Effector CD8-positive, alpha-beta T cell (primary cell): ENCODE measurements at places on chromosomes 12 and 14.
A peak's percentile ranks its signal among the peaks of the same experiment; 100 is the strongest.

DNA sequence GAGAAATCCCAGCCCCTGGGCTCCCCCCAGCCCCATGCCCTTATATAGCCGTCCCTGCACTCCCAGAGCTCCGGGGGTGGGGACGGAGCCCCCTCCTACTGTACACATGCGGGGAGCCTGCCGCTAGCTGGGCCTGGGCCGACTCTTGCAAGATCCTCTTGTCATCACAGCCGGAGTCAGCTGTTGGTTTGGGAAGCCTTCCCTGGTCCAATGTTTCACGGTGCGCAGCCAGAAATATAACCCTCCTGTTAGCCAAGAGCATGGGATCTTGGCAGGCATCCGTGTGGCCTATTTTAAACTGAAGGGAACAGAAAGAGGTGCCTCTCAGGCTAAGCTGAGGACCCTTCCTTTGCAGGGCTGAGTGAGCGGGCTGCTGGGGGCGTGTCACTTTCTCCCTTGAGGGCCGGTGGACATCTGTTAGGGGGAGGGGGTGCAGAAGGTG, 175.3 kb downstream of the TSPAN9 start:
- no peak for DNase-seq

GRCh38 chr14:101227611-101228594, 324.4 kb upstream of the RTL1 start:
- no peak for DNase-seq

GRCh38 chr14:68147303-68147702, 327.7 kb downstream of the RAD51B start:
- DNase-seq = no peak

DNA sequence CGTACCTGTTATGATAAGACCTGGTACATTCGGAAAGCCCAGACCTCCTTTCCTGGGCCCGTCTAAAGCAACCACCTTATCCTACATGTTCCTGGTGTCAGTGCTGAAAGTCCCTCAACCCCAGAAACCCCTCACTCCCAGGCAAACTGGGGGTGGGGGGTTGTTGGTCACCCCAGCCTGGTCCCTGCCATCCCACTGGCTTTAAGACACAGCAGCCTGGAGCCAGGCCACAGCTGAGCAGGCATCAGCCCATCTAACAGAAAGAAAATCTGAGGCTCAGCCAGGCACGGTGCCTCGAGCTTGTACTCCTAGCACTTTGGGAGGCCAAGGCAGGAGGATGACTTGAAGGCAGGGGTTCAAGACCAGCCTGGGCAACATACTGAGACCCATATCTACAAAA, 4.5 kb downstream of the SELPLG start:
- no peak for DNase-seq

DNA sequence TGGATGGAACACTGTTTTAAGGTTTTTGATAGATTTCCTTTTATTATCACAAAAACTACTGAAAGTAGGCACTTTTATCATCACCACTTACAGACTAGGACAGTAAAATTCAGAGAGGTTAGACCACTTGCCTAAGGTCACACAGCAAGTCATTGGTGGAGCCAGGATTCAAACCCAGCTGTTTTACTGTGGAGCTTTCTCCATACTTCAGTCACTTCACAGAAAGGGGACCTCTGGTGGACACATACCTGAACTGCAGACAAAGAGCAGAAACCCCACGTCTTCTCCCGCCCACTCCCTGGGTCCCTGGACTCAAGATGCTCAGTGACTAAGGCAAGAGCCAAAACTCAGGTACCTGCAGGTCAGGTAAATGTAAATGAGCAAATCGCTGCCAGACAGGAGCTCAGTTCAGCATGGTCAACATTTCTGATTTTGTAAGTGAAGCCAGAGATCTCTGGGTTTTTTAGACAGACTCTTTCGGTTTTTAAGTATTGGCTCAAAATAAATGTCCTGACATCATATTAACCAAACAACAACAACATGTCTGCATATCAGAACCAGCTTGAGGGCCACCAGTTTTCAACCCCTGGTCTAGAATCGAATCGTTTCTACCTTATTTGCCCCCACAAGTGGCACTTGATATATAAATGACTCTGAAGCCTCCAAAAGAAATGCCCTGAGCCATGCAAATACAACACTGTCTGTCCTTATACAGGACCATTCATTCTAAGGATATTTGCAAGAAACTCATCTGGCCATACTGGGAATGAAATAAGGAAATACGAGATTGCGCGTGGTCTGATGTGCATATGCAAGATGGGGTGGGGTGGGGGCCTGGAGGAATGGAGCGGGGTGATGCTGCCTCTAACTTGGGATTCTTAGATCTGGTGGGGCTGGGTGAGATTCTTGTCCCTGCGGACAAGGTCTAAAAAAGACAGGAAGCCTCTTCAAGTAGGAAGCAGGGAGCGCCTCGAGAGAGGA, 110.9 kb downstream of the KSR2 start:
- peak; percentile 9 for DNase-seq

GRCh38 chr12:68317047-68317667, 15.0 kb downstream of the MDM1 start:
- DNase-seq = peak; percentile 11

DNA sequence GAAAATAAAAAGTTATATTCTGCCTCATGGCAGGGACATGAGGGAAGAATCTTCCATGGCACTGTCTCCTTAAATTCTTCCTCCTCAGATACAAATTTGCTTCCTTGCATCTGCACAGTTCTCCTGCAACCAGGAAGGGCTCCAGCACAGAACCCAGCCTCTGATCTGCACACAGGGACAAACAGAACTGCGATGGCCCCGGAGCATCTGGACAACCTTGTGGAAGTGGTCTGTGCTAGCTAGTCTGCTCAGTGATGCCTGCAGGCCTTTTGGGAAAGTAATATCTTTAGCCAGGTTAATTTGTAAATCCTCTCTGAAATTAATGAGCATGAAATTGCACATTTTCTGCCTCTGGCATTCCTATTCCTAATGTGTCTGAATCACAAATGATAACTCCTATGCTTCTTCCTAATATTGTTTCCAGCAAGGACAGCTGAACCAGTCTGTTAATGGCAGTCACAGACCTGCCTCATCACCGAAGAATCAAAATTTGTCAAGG, 74.8 kb downstream of the GRIP1 start:
- no peak for DNase-seq
